ENCODE measurements at places on chromosomes 6 and 20.

DNA sequence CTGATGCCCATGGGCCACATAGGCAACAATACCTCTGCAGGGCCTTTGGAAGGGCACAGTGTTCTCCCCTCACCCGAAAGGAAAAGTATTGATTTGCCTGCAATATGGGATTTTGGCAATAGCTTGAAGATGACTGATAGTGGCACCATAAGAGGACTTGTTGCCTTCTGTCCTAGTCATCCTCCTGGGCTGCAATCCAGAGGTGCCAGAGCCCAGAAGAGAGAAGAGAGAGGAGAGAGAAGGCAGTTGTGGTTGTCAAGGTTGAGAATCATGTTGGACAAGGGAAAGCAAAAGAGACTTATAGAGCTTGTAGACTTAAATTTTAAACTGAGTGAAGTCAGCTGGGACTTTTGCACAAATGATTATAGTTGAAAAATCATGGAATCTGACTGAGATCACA lies 14.6 kb downstream of the HDGFL1 start:
- DNase-seq = no peak

DNA sequence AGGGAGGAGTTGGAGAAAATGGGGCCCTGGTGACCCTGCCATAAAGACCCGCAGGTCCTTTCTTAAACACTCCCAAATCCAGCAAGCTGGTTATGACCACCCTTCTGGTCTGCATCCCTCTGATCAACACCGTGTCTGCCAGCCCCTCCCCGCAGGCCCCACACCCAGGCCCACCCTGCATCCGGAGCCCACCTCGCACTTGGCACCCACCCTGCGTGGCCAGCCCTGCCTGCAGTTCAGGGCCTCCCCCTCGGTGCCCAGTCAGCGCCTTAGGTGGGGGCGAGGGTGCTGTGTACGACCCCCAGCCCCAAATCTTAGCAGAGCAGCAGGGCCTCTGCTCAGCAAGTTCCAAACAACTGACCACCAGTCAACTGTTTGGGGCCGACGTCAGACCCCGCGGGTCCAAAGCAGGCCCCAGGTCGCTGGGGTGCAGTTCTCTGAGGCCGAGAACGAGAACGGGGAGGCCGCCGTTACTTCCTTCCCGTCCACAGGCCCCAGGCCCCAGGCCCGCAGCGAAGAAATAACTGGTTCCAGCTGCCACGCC lies 1.2 kb downstream of the ACSS1 start:
- no peak for DNase-seq

DNA sequence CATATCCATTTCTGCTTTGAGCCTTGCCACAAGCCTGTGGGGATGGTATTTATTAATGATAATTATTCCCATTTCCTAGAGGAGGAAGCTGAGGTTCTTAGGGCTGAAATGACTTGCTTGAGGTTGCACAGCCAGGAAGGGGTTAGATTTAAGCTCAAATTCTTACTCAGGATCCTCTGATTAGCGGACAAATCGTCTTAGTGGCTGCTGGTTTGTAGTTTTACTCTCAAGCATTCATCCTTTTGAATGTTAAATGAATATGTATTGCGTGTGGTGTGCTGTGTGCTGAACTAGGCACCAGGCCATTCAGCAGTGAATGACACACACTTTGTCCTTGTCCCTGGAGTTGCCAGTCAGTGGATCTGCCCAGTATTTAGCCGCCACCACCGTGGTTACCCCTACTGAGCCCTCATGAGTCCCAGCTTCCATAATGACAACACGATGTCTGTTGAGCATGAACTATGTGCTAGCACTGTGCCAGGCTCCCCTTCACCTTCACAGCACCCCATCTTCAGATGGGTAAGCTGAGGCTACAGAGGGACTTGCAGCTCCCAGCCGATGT lies 10.0 kb downstream of the PACSIN1 start:
- no peak for DNase-seq

DNA sequence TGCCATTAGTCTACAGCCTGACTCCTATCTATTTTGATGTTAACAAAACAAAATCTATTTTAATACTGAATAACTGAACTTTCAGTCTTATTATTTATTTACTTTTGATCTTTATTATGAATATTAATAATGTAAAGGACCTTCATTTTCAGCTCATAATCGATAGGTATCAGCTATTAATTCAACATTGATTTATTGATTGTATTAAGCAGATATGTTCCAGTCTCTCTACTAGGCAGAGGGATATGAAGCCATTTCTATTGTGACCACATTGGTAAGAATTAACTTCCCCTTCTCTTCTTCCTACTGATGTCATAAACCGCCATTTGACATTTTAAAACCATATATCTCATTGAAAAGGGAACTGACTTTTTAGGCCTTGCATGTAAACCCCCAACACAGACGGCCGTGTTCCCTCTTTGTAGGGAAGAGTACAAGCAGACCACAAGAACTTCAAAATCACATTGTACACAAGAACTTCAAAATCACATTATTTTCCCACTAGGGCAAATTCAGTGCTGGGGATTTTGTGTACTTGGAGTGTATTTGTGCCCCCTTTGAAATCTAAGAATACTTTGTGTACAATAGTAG lies 69.5 kb upstream of the FABP7 start:
- no peak for DNase-seq

GRCh38 chr6:134352786-134353480 lies 35.0 kb upstream of the SGK1 start:
- DNase-seq = no peak
